ENCODE measurements at places on chromosomes 7 and 10.

DNA sequence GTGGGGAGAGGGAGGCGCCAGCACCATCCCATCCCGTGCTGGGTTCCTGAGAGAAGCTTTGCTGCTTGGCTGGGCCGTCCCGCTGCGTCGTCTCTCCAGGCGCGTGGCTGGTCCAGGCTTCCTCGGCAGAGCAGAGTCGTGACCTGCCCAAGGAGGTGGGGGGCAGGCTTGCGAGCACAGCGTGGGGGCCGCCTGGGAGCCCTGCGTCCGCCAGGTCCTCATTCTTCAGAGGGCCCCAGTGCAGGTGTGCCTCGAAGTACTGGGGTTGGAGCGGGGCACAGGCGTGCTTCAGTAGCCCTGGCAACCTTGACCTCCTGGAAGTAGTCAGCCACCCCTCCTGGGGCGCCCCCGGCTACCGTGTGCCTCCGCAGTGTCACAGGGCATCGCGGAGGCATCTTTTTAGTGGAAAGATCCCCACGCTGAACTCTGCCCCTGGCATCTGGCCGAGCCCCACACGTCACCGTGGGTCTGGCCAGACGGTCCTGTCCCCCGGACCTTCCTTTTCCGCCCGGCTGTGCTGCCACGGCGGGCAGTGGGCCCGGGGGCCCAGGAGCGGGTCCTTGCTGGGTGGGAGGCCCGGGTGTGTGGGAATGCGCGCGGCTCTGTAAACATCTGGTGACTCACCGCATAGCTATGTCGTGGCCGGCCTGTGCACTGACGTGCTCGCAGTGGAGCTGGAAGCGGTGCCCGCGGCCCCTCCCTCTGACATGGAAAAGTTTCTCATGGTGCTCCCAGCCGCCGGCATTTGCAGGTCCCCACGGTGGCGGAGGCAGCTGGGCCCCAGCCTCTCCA, 6.4 kb downstream of the MAFK start:
- DNase-seq: peak; percentile 97

DNA sequence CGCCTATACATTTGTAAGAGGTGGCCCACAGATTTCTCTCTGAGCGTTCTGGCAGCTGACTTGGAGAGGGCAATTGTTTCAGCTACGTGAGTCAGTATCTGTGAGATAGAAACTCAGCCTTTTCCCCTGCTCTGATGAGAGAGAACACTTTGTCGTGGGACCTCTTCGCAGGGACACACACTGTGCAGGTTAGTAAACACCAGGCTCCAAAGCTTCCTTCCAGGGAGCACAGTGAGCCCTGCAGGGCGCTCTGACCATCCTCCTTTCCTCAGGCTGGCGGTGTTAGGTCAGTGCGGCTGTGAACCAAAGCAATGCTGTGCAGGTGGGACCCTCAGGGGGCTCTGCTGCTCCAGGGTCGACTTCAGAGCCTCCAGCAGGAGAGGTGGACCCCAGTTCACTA, 152.2 kb upstream of the TCF7L2 start:
- no peak for DNase-seq

DNA sequence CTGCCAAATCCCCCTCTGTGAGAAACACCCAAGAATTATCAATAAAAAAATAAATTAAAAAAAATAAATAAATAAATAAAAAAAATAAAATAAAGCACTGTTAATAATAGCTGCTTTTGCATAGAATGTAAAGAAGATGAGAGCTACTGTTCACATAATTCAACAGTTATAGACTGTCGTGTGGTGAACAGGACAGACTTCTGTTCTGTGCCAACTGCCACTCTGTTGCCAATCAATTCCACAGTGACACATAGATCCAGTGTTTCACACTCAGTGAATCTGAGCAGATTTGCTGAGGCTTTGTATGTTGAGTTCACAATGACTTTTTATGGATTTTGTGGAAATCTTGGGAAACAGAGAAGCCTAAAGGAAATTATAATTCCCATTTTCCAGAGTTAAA, 14.9 kb downstream of the ARHGAP19 start:
- no peak for DNase-seq

- no peak for DNase-seq
These were observed 69.5 kb downstream of the JMJD1C start for GRCh38 chr10:63396133-63396761.

DNA sequence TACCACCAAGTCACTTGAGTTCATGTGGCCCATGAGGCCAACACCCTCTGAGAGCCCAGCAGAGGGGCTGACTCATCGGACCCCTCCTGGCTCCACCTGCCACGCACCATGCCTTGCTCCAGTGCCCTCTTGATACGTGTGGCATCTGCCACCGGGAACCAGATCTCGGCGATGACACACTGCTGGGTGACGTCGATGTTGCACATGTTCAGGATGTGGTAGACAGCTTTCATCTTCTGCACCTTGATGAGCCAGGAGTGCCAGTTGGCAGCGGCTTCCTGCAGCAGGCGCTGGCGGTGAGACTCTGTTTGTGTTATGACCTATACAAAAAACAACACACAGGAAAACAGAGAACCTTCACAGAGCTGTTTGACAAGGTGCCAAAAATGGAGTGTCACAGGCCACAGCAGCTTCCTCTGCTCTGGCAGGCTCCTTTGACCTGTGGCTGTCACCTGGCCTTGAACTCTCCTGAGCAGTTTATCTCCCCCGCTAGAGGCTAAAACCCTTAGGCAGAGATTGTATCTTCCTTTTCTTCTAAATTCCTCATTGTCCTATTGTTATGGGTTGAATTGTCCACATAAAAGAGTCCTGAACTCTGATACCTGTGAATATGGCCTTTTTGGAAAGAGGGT, 45.2 kb upstream of the TMEM213 start:
- no peak for DNase-seq

- no peak for DNase-seq
These were observed 738.1 kb downstream of the KCNMA1 start for GRCh38 chr10:76899490-76899889.

DNA sequence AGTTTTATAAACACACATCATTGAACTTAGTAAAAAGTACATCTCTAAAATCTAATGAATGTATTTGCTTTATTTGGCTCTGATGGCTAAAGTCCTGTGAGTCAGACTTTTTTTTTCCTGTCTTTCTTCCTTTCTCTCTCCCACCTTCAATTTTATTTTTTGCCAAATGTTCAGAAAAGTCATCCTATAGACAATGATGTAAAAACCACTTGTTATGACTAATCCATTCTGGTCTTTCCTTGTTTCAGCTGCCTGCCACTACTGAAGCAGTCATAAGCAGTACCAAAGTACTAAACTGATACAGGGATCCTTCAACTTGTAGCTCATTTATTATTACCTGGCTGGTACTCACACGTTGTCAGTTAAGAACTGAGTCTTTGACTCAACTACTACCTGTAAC, 23.9 kb downstream of the HECTD2 start:
- DNase-seq: no peak

DNA sequence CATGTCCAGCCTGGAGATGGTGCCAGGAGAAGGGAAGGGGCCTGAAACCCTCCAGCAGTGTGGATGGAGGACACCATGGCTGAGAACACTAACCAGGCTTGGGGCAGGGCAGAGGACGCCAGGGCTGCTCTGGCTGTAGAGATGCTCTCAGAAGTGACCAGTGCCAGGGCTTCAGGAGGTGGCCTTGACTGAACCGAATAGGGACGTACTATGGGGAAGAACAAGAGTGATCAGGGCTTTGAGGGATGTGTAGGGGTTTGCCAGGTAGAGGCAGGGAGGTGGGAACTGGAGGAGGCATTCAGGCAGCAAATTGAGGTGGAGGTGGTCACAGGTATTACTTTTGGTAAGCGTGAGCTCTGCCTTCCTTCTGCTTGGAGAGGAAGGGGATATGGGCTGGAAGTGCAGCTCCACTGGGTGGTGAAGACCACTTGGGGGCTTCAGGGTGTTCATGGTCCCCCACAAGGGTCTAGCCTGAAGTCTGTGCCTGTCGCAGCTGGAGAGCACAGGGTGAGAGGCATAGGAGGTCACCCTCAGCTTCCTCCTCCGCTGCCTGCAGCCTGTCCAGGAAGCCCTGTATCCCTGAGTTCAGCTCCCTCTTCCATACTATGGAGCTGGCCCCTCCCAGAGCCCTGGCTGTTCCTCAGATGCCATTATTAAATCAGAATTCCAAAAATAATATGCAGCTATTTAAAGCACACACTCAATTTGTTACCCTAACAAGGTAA, 27.8 kb downstream of the ADCY1 start:
- DNase-seq: no peak

GRCh38 chr7:75802552-75802821, 11.1 kb downstream of the CCL24 start:
- no peak for DNase-seq

- no peak for DNase-seq
These were observed 28.3 kb downstream of the PAX2 start for GRCh38 chr10:100773646-100774045.
